ENCODE measurements at places on chromosomes 7 and 10. TPM values are rescaled to one million over a fixed set of nuclear protein-coding genes. Genes with fewer than 3 reads are reported as not detected.
A peak's percentile ranks its signal among the peaks of the same experiment; 100 is the strongest.

GRCh38 chr10:77325233-77325537 is 312.4 kb downstream of the KCNMA1 start:
- no peak overlapping the region for H3K27ac ChIP-seq
- no peaks in the 10 kb centered on the region for H3K27me3 ChIP-seq
- DNase-seq: no peak

Gene ENKUR
- not detected for total RNA-seq

Gene AKR1E2
- 7.3 TPM for total RNA-seq

Gene LRRN3
- total RNA-seq: 5.8 TPM

- no peak overlapping the region for H3K27ac ChIP-seq
- no peak for DNase-seq
Observed at GRCh38 chr7:124552217-124552616, 213.4 kb downstream of the GPR37 start.

- DNase-seq: no peak
- H3K4me1 ChIP-seq: no peaks in the 10 kb centered on the region
- no peak overlapping the region for H3K4me3 ChIP-seq
- no peaks in the 10 kb centered on the region for H3K36me3 ChIP-seq
- no peak overlapping the region for H3K27ac ChIP-seq
- no peaks in the 10 kb centered on the region for H3K27me3 ChIP-seq
Observed at GRCh38 chr7:33729726-33730125, 175.6 kb upstream of the BMPER start.

Gene SLC16A9
- total RNA-seq: 0.86 TPM

- no peak for DNase-seq
- H3K4me1 ChIP-seq: no peaks in the 10 kb centered on the region
- H3K36me3 ChIP-seq: no peaks in the 10 kb centered on the region
- H3K4me3 ChIP-seq: no peak overlapping the region
Observed at GRCh38 chr7:33753881-33754525, 151.3 kb upstream of the BMPER start.

Gene MBL2
- total RNA-seq: not detected

DNA sequence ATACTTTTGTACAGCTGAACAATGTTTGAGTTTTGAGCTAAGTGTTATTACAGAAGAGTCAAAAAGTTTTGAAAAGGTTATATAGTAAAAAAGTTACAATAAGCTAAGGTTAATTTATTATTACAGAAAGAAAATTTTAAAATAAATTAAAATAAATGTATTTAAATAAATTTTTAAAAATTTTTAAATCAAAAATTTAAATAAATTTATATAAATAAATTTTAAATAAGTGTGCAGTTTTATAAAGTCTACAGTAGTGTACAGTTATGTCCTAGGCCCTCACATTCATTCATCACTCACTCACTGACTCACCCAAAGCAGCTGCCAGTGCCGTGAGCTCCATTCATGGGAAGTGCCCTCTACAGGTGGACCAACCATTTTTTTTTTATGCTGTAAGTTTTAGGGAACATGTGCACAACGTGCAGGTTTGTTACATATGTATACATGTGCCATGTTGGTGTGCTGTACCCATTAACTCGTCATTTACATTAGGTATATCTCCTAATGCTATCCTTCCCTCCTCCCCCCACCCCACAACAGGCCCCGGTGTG is 462.9 kb upstream of the ZMIZ1 start:
- peaks cover 6% of the 10 kb centered on the region for H3K27me3 ChIP-seq
- H3K4me1 ChIP-seq: no peaks in the 10 kb centered on the region
- DNase-seq: no peak
- H3K27ac ChIP-seq: no peak overlapping the region

DNA sequence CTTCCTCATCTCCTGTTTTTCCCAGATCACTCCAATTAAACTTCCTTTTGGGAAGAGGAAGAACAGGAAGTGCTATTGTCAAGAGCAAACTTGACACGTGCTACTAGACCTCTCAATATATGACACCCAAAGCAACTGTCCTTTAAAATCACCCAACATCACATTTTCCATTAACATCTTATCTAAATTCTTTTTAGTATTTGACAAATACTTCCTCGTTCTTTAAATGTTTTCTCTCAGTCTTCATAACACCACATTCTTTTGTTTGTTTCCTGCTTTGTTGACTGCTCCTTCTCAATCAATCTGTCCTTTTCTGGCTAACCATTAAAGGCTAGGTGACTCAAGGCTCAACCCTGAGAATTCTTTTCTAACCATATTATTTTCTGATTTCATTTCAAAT is 7.1 kb upstream of the TFPI2 start:
- H3K27ac ChIP-seq: no peak overlapping the region
- no peaks in the 10 kb centered on the region for H3K36me3 ChIP-seq

Gene GAD2
- not detected for total RNA-seq

Gene VAX1
- not detected for total RNA-seq

- peaks cover 8% of the 10 kb centered on the region for H3K36me3 ChIP-seq
- H3K4me1 ChIP-seq: peaks cover 14% of the 10 kb centered on the region
- H3K27me3 ChIP-seq: no peaks in the 10 kb centered on the region
- peak; percentile 27 for DNase-seq
- peak overlapping the region; percentile 56 for H3K27ac ChIP-seq
Observed at GRCh38 chr10:74558403-74558802, 268.0 kb upstream of the KAT6B start.

DNA sequence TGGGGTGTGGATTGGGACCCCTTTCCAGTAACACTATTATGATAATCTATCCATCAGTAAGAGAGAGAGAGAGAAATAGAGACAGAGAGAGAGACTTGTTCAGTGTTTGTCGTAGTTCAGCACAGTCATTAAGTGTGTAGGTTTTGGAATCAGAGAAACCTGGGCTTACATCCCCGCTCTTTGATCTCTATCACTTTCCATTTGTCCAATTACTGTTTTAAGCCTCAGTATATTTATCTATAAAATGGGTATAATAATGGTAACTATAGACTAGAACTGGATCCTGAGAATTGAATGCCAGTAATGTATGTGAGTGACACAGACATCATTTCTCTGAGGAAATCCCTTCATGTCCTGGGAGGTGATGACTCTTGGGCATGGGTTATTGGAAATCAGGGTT is 460.5 kb downstream of the PLXNA4 start:
- no peaks in the 10 kb centered on the region for H3K27me3 ChIP-seq
- no peak overlapping the region for H3K27ac ChIP-seq
- no peak for DNase-seq
- H3K36me3 ChIP-seq: no peaks in the 10 kb centered on the region

DNA sequence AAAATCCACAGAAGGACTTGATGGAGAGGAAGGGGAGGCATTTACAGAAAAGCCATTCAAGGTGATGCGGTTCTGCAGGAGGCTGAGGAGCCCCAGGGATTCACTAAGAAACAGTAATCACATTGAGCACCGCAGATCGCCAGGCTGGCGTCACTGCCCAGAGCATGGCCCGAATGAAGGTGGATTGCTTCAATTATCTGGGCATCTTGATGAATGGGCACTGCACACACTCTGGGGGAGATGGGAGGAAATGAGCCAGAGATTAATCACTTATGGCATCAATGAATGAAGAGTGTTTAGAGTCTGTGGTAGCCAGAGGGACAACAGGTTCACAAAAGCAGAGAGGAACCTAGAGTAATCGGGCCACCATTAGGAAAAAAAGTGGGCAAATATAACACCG is 292.1 kb downstream of the ZEB1 start:
- no peak overlapping the region for H3K4me3 ChIP-seq
- no peaks in the 10 kb centered on the region for H3K36me3 ChIP-seq

Gene TMEM196
- not detected for total RNA-seq

Gene AZGP1
- not detected for total RNA-seq

Gene RNF32
- total RNA-seq: 0.64 TPM

DNA sequence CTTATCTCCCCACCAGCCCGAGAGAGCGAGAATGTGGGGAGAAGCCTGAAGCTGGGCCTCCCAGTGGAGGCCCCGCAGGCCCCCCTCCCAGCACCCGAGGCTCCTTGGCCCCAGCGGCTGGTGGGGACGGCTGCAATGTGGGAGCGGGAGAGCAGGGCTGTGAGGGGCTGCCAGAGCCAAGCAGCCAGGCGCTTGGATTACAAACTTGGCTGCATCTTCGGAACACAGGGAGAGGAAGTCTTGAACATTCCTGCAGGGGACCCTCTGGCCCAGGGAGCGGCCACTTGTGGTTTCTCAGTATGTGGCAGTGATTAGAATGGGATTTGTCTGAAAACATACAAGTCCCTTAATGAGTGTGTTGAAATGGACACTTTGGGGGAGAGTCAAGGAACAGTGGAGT is 23.2 kb downstream of the ELN start:
- no peaks in the 10 kb centered on the region for H3K4me1 ChIP-seq
- no peaks in the 10 kb centered on the region for H3K36me3 ChIP-seq
- no peaks in the 10 kb centered on the region for H3K27me3 ChIP-seq
- H3K27ac ChIP-seq: no peak overlapping the region
- no peak for DNase-seq

DNA sequence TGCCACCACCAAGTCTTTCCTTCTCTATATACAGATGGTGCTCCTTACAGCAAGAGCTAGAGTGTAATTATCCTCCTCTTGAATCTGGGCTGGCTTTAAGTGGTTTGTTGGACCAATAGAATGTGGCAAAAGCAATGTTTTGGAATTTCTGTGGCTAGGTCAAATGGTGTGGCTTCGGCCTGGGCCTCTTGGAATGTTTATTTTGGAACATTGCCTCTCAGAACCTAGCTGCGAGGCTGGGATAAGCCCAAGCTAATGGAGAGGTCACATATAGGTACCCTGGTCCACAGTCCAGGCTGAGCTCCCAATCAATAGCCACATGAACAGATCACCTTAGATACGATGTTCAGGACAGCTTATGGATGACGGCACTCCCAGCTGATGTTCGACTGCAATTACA is 556.7 kb downstream of the TYW1 start:
- no peaks in the 10 kb centered on the region for H3K27me3 ChIP-seq
- no peak for DNase-seq
- H3K36me3 ChIP-seq: no peaks in the 10 kb centered on the region
- no peak overlapping the region for H3K27ac ChIP-seq

- peaks cover 11% of the 10 kb centered on the region for H3K4me1 ChIP-seq
- H3K27me3 ChIP-seq: peaks cover 10% of the 10 kb centered on the region
- H3K4me3 ChIP-seq: no peak overlapping the region
- no peak for DNase-seq
- no peaks in the 10 kb centered on the region for H3K36me3 ChIP-seq
- no peak overlapping the region for H3K27ac ChIP-seq
Observed at GRCh38 chr10:73648975-73649829, 6.6 kb downstream of the SYNPO2L start.

DNA sequence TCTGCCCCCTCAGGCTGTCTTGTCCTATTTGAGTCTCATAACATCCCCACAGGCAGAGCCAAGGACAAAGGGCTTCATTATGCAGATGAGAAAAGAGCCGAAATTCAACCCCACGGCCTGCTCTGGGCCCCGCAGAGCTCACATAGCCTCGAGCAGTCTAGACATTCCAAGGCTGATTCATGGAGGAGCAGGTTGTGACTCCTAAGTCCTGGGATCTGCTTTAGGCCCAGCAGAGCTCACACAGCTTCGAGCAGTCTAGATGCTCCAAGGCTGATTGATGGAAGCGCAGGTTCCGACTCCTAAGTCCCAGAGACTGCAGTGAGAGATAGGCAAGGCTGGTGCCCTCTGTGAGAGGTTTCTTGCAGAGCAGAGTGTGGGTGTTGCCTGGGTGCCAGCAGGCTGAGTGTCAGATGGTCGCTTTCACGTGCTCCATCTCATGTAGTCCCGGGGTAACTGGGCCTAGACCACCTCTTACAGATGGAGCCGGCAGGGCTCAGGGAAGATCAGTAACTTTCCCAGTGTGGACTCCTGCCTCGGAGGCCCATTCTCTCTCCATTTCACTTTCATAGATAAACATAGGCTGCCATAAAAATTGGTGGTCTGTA is 436.1 kb upstream of the FOXK1 start:
- DNase-seq: no peak
- H3K4me1 ChIP-seq: peaks cover 2% of the 10 kb centered on the region
- peaks cover 1% of the 10 kb centered on the region for H3K36me3 ChIP-seq
- no peak overlapping the region for H3K27ac ChIP-seq
- no peaks in the 10 kb centered on the region for H3K27me3 ChIP-seq

DNA sequence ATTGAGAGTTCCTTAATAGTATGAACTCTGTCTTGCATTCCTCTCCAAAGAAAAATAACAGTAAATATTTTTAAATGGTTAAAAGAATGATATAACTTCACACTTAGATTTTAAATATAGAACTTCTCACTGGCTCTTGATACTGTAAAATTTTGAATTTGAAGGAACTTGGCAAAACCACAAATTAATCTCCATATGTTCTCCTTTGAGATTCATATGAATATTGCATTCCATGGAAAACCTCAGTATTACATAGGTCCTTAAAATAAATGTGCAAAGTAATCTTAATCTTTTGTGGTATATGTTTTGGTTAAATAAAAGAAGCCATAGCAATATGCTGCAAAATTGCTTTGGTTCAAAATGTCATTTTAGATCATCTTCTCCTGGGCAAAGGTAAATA is 1137.6 kb upstream of the LRRTM3 start:
- no peak overlapping the region for H3K27ac ChIP-seq
- H3K4me1 ChIP-seq: no peaks in the 10 kb centered on the region
- no peaks in the 10 kb centered on the region for H3K36me3 ChIP-seq

Gene SAMD9L
- total RNA-seq: 7.3 TPM

- DNase-seq: no peak
- H3K4me3 ChIP-seq: no peak overlapping the region
Observed at GRCh38 chr7:77858278-77858677, 59.7 kb downstream of the PHTF2 start.

- no peak overlapping the region for H3K4me3 ChIP-seq
- no peak for DNase-seq
- no peak overlapping the region for H3K27ac ChIP-seq
- H3K27me3 ChIP-seq: peaks cover 2% of the 10 kb centered on the region
Observed at GRCh38 chr10:88071879-88072278, 208.5 kb downstream of the PTEN start.

DNA sequence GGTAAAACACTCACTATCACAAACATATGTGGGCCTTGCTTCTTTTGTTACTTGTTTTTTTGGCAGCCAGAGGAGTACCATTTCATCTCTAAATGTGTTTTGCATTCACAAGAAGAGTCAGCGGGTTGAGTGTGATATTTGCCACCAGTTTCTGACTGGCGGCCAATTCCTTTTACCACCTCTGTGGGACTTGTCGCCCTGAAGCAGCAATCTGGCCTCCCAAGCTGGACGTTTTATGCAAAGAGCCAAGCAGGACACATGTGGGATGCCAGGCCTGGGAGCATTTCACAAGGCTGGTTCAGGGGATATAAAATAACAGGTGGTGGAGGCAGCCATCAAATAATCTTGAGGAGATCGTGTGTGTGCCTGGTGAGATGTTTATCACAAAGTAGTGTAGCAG is 61.8 kb upstream of the TRIL start:
- DNase-seq: no peak
- no peaks in the 10 kb centered on the region for H3K36me3 ChIP-seq
- H3K4me1 ChIP-seq: no peaks in the 10 kb centered on the region

GRCh38 chr10:129934196-129934925 is 29.7 kb downstream of the EBF3 start:
- no peak overlapping the region for H3K4me3 ChIP-seq
- no peak for DNase-seq
- H3K27ac ChIP-seq: no peak overlapping the region

DNA sequence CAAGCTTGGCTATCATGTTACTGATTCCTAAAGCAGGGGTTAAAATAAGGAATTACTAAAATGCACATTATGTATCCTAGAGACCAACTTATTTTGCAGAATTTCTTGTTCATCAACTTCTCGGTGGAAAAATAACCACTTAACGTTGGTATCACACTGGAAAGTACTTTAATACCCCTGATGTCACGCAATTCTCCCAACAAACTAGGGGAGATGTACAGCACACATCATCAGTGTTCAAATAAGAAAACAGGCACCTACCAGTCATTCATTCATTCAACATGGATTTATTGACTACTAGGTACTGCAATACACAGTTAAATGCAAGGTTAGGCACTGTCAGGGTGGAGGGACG is 648 bp downstream of the HUS1 start:
- peaks cover 33% of the 10 kb centered on the region for H3K4me1 ChIP-seq
- H3K27ac ChIP-seq: peak overlapping the region; percentile 94
- peaks cover 32% of the 10 kb centered on the region for H3K36me3 ChIP-seq
- H3K27me3 ChIP-seq: no peaks in the 10 kb centered on the region

Gene CPVL
- not detected for total RNA-seq
